ENCODE measurements at places on chromosomes 7 and 10.

DNA sequence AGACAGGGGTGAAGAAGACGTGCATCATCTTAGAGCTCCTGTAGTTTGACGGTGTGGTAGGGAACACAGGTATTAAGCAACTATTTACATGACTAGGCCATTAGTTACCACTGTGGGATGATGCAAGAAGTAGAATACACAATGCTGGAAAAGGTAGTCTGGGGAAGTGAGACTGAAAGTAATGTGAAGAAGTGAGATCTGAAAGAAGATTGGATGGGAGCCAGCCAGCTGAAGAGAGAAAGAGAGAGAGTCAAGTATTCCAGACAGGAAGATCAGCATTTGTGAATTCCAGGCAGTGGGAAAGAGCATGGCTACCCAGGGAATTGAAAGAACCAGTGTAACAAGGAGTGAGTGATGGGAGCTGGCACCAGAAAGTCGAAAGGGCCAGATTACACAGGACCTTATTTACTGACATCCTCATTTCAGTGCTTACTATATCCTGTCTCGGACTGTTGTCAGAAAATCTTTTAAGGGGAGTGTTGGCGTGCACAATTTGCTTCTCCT, 4.0 kb upstream of the CFAP58 start:
- DNase-seq = peak; percentile 30

DNA sequence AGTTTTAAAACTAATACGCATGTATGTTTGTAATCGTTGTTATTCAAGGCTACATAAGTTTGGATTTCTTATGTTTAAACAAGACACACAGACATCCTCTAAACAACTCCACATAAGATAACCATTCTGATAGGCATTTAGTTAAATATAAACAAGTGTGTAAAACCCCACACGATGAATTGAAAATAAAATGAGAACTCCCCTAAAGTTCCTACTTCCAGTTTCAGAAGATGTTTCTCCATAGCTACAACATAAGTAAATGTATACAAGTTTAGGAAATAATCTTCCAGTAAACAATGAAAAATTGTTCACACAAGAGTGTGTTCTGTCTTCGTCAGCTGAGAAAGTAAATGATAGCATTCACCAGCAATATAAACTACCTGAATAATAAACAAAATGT, 246.8 kb downstream of the RNLS start:
- no peak for DNase-seq

- DNase-seq = no peak
These were observed 254.2 kb upstream of the AOAH start for GRCh38 chr7:36978461-36978860.

DNA sequence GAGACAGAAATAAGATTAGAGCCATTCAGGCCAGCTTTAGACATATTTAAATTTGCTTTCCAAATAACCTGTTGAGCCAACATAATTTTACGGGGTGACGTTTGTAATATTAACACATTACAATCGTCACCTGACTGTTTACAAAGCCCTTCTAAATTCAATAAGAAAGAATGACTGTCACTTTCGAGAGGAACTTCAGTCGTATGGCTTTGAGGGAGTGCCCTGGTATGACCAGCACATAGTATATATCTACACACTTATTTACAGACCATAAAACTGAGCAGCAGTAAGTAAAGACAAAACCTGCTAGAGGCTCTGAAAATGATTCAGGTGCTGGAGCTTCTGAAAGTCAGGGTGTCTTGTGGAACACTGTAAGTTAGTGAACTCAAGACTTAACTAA, 62.4 kb downstream of the BLNK start:
- DNase-seq = no peak

GRCh38 chr10:32905466-32905865, 52.6 kb downstream of the ITGB1 start:
- DNase-seq = no peak

- DNase-seq = no peak
These were observed 12.0 kb upstream of the UBE2D1 start for GRCh38 chr10:58322835-58323209.

- DNase-seq = no peak
These were observed 258.0 kb upstream of the SEMA3A start for GRCh38 chr7:84452618-84453017.

DNA sequence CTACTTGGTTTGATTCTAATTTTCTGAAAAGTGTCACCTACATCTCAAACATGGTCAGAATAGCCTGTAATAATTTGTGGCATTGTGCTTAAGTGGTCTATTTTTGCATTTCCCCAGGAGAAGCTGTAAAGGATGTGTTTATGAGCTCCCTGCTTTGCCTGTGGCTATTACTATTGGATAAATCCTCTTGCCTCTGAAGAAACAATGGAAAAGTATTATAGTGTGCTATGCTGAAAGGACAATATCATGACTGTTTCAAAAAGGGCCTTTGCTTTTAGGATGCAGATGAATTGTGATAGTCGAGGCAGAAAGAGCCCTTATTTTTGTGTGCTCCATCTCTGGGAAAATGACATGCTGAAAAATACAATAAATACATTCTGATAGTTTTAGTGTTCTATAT, 94.1 kb upstream of the ARMC3 start:
- no peak for DNase-seq

GRCh38 chr10:99981581-99982199, 28.1 kb downstream of the DNMBP start:
- no peak for DNase-seq

- no peak for DNase-seq
These were observed 143.9 kb downstream of the PRKAG2 start for GRCh38 chr7:151732834-151733592.

All from CD4-positive, alpha-beta T cell treated with Interleukin-17A for 1 hour (primary cell).